ENCODE measurements at places on chromosomes 3 and 15.

GRCh38 chr3:19934098-19934566 lies at the start of gene EFHB:
Gene EFHB, minus strand, starts transcription at chr3:19934217. Its CDS starts 199 bp downstream, at chr3:19934018.
- DNase-seq: no peak

- DNase-seq: no peak
These were observed 2.0 kb upstream of the TPRG1 start for GRCh38 chr3:189169728-189170127.

- no peak for DNase-seq
These were observed 211.7 kb downstream of the ZIC1 start for GRCh38 chr3:147620906-147621305.

GRCh38 chr3:195040094-195040493 lies 230.9 kb downstream of the XXYLT1 start:
- no peak for DNase-seq

DNA sequence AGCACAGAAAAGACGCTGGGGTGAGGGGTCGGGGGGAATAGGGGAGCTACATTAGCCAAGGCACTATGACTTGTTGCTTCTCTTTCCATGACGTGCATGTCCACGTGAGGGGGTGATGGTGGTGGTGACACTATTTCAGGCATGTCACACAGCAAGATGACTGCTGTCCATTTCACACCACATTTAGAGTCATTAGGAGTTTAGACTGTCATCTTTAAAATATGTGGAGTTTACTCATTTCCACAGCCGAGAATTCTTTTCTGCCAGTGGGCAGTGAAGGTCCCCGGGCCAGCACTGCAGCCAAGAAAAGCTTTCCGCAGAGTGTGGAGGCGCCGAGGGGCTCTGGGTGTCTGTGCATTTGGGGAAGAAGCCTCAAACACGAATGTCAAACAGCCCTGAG lies 954 bp upstream of the DGKG start:
- DNase-seq: no peak

DNA sequence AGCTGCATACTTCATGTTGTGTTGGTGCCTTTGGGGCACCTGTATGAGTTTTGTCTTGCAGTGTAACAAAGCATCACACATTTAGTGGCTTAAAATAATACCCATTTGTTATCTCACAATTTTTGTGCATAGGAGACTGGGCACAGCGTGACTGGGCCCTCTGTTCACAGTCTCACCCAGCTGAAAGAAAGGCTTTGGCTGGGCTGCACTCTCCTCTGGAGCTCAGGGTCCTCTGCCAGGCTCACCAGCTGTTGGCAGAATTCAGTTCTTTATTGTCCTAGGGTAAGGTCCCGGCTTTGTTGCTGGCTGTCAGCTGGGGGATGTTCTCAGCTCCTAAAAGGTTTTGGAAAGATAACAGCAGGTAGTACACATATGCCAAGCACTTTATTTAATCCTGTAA lies 263.3 kb downstream of the CLSTN2 start:
- no peak for DNase-seq

- DNase-seq: no peak
These were observed 74.3 kb upstream of the P2RY1 start for GRCh38 chr3:152760591-152760990.

GRCh38 chr3:195774917-195775316 lies 36.8 kb downstream of the MUC4 start:
- no peak for DNase-seq

DNA sequence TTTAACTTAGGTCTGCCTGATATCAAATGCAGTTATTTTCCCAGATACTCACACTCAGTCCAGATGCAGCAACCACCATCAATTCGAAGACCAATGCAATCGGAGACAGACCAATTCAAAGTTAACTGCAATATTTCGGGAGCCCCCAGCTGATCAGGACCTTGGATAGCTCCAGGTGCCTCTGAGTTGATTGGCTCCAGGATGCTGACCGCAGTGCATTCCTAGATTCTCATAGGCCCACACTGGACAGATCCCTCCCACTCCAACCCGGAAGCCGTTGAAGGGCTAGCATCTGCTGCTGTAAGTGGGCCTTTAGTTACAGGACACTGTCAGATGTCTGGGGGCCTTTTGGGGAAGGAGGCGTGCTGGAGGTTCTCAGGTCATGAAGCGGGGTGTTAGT lies 89.5 kb upstream of the ATP2B2 start:
- peak; percentile 13 for DNase-seq
